ENCODE measurements at places on chromosomes 7 and 10. TPM values are rescaled to one million over a fixed set of nuclear protein-coding genes. Genes with fewer than 3 reads are reported as not detected.

SEPTIN7 gene
- 137 TPM for total RNA-seq

NYAP1 gene
- 0.33 TPM for total RNA-seq

CPXM2 gene
- not detected for total RNA-seq

ASB10 gene
- total RNA-seq: not detected

DNA sequence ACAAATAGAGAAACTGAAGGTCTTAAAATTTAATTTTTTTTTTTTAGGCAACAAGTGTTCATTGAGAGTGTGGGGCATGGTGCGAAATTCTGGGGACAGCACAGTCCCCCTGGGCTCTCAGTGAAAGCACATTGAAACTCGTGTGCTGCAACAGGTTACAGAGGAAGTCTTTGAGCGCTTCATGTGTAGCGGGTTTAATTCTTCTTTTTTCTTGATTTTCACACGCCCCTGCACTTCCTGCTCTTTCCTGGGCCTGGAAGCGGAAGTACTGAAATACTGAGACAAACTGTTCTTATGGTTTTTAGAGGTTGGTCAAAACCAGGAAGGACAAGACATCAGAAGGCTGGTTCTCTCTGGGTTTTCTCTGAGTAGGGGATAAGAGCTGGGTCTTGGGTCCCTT lies 203.5 kb downstream of the PTEN start:
- DNase-seq: no peak

- no peak for DNase-seq
Measured at GRCh38 chr10:97188261-97188711, 2.5 kb upstream of the SLIT1 start.

DNA sequence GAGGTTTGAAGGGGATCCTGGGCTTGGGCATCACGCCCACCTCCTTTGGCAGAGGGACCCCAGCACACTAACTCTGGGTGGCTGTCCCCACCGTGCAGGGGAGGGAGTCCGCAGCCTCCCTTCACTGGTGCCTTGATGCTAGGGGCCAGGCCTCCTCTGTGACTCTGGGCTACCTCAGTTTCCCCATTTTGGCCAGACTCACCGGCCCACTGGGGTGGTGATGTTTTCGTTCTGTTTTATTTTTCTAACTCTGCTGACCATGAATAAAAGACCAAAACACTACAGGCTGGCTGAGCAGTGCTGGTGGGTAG lies 503 bp upstream of the TRIP6 start:
- DNase-seq: no peak

Data from mammary epithelial cell (primary cell).